NCI-H2171 treated with DMSO at 0.1 percent for 48 hours (cell line): ENCODE measurements at places on chromosomes 16 and 17.
A peak's percentile ranks its signal among the peaks of the same experiment; 100 is the strongest.

DNA sequence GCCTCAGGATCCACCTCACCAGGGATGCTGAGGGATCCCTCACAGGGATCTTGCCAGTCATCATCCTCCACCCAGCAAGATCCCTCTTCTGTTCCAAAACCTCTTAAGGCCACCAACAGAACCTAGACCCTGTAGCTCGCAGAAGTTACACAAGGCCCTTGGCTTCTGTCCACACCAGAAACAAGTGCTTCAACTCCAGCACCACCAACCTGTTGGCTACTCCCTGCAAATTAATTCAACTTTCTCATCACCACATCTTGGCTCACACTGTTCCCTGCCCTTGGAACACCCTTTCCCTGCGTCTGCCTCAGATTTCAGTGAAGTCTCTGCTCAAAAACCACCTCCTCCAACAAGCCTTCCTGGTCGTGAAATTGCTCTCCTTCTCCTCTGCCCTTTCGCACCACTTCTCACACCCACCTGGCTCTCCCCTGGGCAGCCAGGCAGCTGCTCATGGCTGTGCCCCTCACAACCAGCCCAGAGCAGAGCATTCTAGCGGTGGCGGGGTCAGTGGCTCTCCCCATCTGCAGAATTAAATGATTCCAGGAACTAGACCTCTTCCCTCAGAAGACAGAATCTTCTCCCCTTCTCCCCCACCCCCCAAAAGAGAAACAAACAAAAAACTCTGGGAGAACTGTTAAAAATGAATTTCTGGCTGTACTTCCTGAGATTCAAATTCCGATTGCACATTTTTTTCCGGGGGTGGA is 1.8 kb downstream of the PLLP start:
- no peak for DNase-seq

DNA sequence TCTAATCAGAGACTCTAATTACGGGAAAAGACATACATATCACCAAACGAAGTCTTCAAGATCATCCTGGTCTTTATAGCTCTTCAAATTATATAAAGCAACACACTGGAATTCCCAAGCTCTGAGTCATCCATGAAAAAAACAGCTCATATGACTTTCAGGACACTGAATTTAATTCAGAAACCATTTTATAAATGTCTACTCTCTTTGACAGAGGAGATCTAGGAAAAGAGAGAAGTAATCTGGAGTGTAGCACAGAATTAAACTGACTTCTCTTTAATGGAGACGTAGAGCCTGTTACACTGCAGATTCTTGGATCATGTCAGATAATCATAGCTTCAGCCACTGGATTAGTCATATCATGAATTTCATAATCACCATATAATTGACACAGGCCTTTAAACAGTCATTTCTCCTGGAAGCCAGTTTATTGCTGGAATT is 86.8 kb upstream of the WSB1 start:
- no peak for DNase-seq

DNA sequence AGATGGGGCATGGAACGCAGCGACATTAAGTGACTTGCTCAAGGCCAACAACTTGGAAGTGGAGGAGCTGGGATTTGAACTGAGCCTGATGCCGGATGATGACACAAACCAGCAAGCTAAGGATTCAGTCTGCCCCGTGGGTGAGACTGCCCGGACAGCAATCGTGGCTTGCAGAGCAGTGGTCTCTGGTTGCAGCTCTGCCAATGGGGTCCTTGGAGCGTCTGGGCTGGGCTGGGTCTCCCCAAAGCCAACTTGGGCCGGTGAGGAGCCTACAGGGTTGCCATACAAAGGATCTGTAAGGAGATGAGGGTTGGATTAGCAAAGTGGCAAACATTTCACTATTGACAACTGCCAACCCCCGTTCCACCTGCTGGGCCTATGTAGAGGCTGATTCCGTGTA is 2.6 kb upstream of the CRISPLD2 start:
- DNase-seq = no peak

DNA sequence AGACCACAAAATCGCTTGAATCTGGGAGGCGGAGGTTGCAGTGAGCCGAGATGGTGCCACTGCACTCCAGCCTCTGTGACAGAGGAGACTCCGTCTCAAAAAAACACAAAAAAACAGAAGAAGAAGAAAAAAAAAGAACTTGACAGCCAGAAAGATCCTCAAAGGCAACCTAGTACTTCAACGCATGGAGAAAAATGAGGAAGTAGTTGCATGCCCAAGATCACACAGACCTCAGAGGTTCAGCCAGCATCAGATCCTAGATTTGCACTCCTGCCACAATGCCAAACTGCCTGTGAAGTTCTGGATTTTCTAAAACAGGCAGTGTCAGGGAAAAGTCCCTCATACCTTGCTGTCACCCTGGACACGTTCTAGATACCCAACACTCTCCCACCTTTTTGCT is 1.5 kb downstream of the ATPAF2 start:
- no peak for DNase-seq

DNA sequence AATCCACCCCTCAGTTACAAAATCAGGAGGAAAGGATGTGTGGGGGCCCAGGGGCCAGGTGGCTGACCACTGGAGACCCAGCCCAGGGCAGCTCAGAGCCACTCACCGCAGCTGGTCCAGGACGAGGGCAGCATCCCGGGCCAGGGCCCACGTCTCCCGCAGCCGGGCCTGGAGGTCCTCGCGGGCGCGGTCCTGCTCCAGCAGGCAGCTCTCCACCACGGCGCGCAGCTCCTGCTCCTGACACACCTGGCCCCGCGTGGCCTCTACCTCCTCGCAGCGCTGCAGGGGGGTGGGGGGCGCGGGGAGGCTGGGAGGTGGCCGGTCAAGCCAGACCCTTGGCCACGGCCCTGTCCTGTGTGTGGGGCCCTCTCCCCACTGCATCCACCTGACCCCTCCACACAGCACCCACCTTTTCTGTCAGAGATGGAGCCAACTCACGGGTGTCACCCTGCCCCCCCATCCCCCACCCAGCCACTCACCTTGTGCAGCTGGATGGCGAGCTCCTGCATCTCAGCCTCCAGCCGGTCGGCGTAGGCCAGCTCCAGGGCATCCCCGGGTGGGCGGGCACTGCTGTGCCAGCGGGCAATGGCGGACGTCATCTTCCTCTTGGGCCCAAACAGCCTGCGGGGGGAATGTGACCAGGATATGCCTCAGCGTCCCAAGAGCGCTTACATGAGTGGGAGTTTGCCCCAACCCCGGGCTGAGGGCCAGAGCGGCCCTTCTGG is 5.1 kb downstream of the NUDT16L1 start:
- no peak for DNase-seq

DNA sequence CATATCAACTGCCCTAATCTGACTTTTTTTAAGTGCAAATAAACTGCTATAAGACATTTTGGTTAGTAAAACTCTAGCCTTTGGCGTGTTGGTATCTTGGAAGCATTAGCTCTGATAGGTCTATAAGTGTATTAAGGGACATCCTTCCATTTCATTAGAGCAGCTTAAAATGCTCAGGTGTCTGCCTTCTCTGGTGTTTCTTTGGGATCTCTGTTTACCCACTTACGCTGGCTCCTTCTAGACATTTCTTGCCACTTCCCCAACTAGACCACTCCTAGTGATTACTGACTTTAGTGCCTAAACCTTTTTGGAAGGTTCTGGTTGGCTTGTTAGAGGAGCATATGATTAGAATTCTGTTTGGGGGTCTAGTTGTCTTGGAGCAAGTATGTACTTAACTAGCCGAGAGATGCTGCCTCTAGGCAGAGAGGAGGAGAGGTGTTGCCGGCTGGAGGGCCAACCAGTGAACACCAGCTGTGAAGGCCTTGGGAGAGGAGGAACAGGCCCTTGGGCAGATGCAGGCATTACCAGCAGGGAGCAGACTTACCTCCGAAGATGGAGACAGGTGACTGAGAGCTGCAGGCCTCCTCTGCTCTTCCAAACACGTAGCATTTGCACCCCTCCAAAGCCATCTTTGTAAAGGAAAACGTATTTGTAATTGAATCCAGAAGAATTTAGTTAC is 15.2 kb upstream of the CLEC18C start:
- no peak for DNase-seq

GRCh38 chr16:85428168-85428898 is 184.8 kb upstream of the GSE1 start:
- peak; percentile 44 for DNase-seq

GRCh38 chr17:50190293-50190602 is 11.2 kb downstream of the COL1A1 start:
- no peak for DNase-seq

DNA sequence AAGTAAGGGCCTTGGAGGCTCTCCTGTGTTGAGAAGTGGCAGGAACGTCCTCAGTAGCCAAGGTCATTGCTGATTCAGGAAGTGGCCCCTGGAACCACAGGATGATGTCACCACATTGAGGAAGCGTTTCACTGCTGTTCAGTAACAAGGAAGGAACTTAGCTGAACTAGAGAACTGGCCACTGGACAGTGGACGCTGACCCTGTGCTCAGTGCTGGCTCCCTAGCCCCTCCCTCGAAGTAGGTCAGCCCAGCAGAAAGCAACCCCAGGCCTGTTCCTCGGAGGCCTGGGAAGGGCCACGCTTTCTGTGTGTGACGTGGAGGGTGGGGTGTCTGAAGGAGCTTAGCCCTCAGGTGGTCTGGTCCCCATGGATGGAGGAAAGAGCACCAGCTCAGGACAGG is 58.3 kb downstream of the B9D1 start:
- no peak for DNase-seq

DNA sequence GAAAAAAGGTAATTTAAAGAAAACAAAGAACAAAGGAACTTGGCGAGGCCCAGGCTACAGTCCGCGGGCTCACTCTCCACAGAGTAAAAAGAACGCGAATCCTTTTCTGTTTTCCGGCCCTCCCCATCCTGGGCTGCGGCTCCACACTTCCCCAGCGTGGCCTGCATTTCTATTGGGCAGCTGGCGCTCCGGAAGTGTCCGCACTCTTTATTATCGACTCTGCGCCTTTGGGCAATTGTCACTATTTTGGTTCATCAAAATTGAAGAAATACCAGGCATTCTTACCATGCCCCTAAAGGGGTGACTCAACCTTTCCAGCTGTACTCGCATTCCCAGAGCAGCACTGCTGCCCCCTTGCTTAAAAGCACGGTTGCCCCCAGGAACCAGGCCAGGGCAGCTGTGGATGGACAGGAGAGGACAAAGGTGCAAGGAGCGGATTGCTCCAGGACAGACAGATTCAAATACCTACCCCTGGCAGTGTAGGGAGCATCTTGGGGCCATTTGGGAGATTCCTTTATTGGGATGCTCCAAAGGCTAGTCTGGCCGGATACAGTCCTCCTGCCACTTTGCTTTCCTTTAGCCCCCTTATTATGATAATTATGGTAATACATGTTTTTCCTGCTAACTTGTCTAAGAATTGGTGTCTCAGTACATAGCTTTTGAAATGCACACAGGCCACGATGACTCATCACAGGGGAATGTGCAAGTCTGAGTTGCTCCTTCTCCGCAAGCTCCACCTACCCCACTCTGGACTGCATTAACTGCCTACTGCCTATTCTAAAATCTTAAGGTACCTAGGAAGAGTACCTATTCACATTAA is 985 bp upstream of the SLFN12 start:
- no peak for DNase-seq

- no peak for DNase-seq
Observed at GRCh38 chr17:18250708-18251107, 7.8 kb downstream of the FLII start.

GRCh38 chr17:6507535-6507934 is 48.8 kb downstream of the PITPNM3 start:
- DNase-seq = no peak

- DNase-seq = no peak
Observed at GRCh38 chr16:72287649-72288048, 115.7 kb upstream of the PMFBP1 start.

DNA sequence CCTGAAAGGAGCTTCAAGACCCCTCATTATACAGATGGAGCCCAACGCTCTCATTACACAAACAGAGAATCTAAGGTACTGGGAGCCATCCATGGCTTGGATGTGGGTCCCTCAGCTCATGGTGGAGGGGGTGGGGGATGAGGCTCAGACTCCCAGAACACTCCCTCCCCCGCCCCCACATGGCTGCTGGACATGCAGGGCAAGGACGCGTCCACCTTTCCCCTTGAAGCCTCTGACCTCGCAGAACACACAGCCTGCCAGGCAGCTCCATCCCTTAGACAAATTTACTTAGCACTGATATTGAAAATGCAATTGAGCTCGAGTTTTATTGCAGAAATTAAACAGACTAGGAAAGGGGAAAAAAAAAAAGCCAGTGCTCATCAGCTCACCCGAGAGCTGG is 203.9 kb downstream of the ZNF423 start:
- DNase-seq = no peak

- DNase-seq = no peak
Observed at GRCh38 chr17:64155751-64156544, 26.0 kb upstream of the ERN1 start.

GRCh38 chr16:53065461-53066061 is 10.8 kb downstream of the CHD9 start:
- no peak for DNase-seq

GRCh38 chr17:27818401-27819105 is 18.2 kb upstream of the NOS2 start:
- DNase-seq = no peak

GRCh38 chr16:17431012-17431411 is 39.7 kb downstream of the XYLT1 start:
- no peak for DNase-seq

DNA sequence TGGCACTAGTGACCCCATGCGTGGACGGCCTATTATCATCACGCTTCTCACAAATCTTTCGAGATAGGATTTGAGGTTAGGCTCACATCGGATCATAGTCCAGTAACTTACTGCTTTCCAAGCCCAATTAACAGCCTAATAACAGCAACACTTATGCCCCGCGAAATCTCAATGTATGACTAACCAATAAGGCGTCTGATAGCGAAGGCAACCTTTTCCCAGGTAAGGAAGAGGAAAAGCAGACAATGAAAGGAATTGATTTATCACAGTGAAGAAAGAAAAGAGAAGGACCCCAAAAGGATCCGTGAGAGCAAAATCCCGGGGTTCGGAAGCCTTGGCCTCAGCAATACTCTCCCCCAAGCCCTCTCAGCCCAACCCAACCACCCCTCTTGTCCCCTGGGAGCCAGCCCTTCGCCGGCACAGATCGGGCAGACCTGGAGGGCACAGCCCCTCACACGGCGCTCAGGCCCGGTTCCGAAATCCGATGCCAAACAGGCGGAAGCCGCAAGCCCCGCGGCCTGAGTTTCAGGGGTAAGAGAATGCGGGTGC is 534 bp downstream of the GPATCH8 start:
- DNase-seq = peak; percentile 65

DNA sequence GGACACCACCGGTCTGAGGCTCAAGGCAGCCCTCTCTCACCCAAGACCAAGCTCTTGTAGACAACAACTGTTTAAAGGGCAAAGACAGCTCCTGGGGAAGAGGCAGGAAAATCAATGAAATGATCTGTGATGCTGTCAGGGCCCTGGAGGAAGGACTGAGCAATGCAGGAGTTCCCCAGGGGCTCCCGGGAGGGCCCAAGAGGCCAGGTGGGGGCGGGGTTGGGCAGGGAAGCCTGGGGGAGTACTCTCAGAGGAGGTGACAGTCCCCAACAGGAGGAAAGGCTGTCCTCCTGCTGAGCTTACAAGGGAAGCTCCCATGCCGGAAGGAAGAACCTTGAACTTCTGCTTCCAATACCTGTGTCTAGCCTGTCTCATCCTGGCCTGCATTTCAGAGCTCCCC is 8.3 kb upstream of the NOS2 start:
- DNase-seq = no peak
